Activated CD8-positive, alpha-beta memory T cell treated with anti-CD3 and anti-CD28 coated beads for 4 hours (primary cell): ENCODE measurements at places on chromosomes 16 and 17.

DNA sequence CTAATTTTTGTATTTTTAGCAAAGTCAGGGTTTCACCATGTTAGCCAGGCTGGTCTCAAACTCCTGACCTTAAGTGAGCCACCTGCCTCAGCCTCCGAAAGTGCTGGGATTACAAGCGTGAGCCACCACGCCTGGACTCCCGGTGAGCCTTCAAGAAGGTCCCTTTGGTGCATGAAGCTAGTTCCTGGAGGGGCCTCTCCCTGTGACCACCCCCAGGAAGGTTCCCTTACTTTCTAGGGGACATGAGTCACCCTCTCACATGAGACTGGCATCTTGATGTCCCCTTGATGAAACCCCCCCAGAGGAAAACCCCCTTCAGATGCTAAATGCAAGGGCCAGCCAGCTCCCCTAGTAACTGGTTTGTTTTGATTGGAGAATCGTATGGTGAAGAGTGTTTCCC lies 12.8 kb downstream of the CARHSP1 start:
- DNase-seq: no peak

DNA sequence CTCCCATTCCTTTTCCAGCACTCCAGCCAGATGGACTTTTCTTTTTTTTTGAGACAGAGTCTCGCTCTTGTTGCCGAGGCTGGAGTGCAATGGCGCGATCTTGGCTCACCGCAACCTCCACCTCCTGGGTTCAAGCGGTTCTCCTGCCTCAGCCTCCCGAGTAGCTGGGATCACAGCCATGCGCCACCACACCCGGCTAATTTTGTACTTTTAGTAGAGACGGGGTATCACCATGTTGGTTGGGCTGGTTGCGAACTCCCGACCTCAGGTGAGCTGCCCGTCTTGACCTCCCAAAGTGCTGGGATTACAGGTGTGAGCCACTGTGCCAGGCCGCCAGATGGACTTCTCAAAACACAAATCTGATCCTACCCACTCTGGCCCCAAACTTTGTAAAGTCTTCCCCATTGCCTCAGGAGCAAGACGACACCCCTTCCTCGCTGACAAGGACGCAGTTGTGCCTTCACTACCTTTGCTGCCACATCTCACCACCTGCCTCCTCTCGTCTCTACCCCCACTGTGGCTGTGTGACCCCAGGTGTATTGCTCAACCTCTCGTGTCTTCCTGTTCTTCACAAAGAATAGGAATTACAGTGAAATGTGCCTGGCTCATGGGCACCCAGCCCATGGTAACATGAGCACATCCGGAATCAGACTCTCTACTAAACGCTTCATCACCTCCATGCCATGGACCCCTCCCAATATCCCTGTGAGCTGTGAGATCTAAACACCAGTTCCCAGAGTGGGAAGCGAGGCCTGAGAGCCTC lies 3.7 kb upstream of the BANP start:
- no peak for DNase-seq

DNA sequence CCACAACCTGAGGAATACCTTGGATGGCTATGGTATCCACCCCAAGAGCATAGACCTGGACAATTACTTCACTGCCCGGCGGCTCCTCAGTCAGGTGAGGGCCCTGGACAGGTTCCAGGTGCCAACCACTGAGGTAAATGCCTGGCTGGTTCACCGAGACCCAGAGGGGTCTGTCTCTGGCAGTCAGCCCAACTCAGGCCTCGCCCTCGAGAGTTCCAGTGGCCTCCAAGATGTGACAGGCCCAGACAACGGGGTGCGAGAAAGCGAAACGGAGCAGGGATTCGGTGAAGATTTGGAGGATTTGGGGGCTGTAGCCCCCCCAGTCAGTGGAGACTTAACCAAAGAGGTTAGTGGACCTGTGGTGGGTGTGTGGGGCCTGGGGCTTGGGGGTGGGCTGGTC lies 3.1 kb downstream of the NFE2L1 start:
- no peak for DNase-seq

GRCh38 chr16:78528265-78528664 lies 428.8 kb downstream of the WWOX start:
- no peak for DNase-seq

DNA sequence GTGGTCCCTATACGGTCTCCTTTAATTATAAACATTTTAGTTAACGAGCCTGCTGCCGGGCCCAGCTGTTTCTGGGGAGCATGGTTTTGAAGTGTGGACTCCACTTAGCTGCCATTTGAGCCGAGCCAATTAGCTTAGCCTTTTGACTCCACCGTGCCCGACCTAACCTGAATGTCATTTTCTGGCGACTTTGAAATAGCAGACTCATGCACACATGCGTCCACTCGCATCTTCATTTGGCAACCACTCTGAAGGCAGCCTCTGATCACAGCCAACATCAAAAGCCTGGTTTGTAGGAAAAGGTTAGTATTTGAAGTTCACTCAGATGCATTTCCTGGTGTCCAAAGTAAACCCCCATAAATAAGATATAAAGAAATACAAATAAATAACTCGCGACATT lies 16.8 kb downstream of the AXIN2 start:
- no peak for DNase-seq

GRCh38 chr17:81028506-81028858 lies 6.5 kb upstream of the BAIAP2 start:
- no peak for DNase-seq

- no peak for DNase-seq
These were observed 2.1 kb upstream of the CD300E start for GRCh38 chr17:74625661-74626060.

DNA sequence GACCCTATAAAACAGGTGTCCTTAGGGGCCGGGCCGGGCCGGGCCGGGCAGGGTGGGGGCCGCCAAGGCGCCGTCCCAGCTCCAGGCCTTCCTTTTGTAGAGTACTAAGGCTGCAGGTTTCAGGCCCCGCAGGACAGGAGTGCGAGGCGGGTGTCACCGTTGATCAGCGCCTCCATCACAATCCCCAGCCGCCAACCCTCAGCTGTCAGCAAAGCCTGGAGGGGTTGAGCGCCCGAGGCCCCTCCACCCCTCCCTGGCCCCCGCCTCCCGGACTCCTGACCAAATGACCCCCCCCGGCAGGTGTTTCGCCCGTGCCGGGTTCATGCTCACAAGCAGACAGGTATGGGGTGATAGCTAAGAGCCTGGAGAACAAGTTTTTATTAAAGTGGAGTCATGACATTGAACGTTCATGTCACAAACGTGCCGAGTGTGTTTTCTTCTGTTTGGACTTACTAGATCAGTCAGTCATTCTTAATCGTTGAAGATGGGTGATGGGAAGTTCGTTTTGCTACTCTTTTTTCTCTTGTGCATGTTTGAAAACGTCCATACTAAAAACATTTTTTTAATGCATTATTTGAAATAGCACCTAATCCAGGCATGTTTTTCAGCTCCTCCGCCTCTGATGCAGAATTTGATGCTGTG lies 534 bp downstream of the ARL2BP start:
- no peak for DNase-seq

GRCh38 chr16:78675951-78676792 lies 576.7 kb downstream of the WWOX start:
- no peak for DNase-seq

GRCh38 chr17:27980043-27980442 lies 62.4 kb upstream of the NLK start:
- no peak for DNase-seq
